ENCODE measurements at places on chromosomes 7 and 10. TPM values are rescaled to one million over a fixed set of nuclear protein-coding genes. Genes with fewer than 3 reads are reported as not detected.

Gene NYAP1
- total RNA-seq: 1.2 TPM

Gene HOXA3
- total RNA-seq: 8.1 TPM

Gene ANKRD30A
- 0.88 TPM for total RNA-seq

Gene OR2A2
- total RNA-seq: not detected

Gene NEUROG3
- total RNA-seq: not detected

Gene MPLKIP
- 44.1 TPM for total RNA-seq

Gene MSMB
- not detected for total RNA-seq

Gene WNT16
- total RNA-seq: not detected

Gene ANXA8L1
- 95.5 TPM for total RNA-seq

Gene CPN1
- total RNA-seq: 0.21 TPM

Gene PSD
- total RNA-seq: 0.43 TPM

Gene CDK1
- total RNA-seq: 91.7 TPM

Gene RP9
- total RNA-seq: 35.8 TPM

Gene FRAT2
- 8.2 TPM for total RNA-seq

Gene RPEL1
- total RNA-seq: not detected

Gene PPP1R17
- total RNA-seq: not detected

Gene SEC31B
- 2.2 TPM for total RNA-seq

Gene ZEB1
- total RNA-seq: 10.5 TPM

Gene ZNF727
- not detected for total RNA-seq

Gene SCIN
- 0.49 TPM for total RNA-seq

Gene MDH2
- 322 TPM for total RNA-seq

Gene MPP7
- 0.23 TPM for total RNA-seq

Gene CLDN4
- total RNA-seq: 4.2 TPM

Gene CCL24
- total RNA-seq: not detected

Gene AGR2
- total RNA-seq: 176 TPM

All from A549 treated with RU486 at 1 μM for 4 hours (cell line).